ENCODE measurements at places on chromosomes 12 and 14. TPM values are rescaled to one million over a fixed set of nuclear protein-coding genes. Genes with fewer than 3 reads are reported as not detected.

The PAPLN gene
- total RNA-seq, result not detected

The DIO2 gene
- total RNA-seq, result not detected

The OSGEP gene
- 40.8 TPM for total RNA-seq

The TCL1B gene
- not detected for total RNA-seq

The INF2 gene
- 74.3 TPM for total RNA-seq

The RBP5 gene
- not detected for total RNA-seq

The KRT6A gene
- total RNA-seq, result not detected

The ANO2 gene
- total RNA-seq, result 0.10 TPM

The LRRK2 gene
- total RNA-seq, result 0.15 TPM

Data from CD4-positive, CD25-positive, alpha-beta regulatory T cell (primary cell).